ENCODE measurements at places on chromosomes 4 and X.

DNA sequence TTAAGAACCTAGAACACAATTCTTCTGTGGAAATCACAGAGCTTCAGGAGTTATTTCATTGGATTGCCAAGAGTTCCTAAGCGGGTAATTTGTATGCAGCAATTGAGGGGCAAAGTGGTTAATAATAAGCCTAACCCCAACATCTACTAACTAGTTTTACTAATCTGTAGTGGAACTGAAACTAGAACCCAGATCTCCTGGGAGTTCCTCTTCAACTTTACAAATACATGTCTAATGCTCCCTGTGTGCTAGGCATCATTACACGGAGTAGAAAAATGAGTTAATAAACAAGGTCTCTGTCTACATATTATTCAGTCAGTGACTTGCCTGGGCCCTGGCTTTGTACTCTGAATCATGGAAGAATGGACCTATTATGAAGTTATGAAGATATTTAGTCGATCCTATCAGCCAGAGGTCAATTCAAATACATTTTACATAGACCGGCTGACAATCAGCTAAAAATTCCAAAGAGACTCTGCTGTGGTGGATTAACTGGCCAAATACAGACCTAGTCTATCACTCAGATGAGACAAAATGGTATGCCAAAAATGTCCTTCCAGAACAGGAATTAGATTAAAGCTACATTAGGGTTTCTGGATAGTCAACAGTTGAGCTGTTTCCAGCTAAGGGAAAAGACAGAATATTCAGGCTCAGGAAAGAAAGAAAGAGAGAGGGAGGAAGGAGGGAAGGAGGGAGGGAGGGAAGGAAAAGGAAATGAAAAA, 326.0 kb downstream of the FBXW7 start:
- no peak for DNase-seq

- DNase-seq = no peak
These were observed 559 bp upstream of the RHOH start for GRCh38 chr4:40196272-40196671.

GRCh38 chrX:10923466-10923865, 187.7 kb upstream of the HCCS start:
- DNase-seq = no peak

DNA sequence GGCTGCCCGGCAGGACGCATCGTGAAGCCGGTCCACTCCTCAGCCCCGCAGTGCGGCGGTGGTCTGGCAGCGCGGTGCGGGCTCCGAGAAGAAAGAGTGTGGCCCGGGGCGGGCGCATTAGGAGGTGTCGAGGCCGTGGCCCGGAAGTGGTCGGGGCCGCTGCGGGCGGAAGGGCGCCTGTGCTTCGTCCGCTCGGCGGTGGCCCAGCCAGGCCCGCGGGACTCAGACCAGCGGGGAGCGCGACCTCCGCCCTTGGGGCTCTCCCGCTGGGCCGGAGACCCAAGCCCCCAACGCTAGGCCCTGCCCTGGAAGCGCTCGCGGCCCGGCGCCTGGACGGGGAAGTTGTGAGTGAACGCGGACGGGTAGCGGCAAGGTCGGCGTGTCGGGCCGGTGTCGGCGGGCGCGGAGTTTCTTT, 60.0 kb downstream of the HS3ST1 start:
- DNase-seq = no peak

DNA sequence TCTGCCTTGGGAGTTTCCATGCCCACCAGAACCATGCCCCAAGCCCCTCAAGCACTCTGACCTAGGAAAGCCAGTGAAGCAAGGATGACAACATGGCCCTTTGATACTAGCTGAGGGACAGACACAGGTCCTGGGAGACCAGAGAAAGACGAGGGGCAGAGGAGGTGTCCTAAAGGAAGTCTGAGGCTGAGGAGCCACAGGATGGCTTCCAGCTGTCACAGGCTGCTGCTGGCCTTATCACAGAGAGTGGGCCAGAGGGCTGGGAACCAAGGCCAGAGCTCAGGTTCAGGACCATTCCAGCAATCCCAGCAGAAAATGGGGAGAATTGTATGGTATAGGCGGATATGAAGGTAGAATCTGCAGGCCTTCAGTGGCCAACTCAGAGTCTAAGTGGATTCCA, 31.7 kb upstream of the MSANTD1 start:
- DNase-seq = no peak

DNA sequence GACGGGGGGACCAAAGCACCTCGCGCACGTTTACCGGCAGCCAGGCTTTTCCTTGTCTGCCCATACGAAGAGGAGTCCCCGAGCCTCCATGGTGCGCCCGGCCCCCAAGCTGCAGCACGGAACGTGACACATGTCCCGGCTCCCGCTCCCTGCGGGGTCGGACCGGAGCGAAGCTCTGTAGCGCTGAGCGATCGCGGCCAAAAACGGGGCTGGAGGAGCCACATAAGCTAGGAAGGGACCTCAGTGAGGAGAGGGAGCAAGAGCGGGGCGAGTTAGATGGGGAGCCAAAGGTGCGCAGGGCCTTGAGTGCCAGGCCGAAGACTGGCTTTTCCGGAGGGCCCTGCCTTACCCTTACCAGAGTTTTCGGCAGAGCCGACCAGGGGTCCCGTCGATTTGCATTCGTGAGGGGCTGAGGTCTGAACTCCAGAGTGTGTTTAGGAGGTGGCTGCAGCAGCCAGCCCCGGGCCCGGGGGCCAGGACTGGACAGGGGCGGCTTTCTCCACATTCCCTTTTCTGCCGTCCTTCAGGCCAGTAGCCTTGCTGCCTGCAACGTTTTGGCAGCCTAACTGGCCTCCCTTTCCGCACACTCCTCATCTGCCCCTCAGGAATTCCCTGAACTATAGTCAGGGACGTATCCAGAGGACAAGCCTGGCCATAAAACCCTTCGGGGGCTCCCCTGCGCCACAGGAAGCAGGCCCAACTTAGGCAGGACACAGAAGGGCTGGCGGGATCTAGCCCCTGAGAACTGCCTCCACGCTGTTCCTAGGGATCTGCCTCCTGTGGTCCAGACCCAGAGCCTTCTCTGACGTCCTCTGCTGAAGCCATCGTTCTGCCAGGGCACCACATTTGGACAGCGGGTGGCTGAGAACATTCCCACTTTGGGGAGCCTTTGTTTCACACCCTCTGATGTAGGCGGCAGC, 689 bp downstream of the SSR4 start:
- no peak for DNase-seq

DNA sequence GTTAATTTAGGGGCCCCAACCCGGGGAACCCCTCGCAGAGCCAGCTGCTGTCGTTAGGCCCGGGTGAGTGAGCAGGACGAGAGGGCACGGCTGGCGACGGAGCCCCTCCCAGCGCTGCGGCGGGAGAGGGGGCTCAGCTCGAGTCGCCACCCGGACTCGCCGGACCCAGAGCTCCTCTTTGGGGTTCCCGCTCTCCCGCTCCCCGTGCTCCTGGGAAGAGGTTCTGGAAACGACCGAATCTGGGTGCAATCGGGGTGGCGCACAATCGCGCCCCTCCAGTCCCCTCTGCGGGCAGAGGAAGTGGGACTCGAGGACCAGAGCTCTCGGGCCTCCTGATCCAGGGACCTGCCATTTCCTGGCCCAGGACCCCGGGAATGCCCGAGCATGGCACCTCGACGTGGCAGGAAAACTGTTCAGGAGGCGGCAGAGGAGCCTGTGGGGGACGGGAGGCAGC, 37.3 kb upstream of the ARAF start:
- no peak for DNase-seq

DNA sequence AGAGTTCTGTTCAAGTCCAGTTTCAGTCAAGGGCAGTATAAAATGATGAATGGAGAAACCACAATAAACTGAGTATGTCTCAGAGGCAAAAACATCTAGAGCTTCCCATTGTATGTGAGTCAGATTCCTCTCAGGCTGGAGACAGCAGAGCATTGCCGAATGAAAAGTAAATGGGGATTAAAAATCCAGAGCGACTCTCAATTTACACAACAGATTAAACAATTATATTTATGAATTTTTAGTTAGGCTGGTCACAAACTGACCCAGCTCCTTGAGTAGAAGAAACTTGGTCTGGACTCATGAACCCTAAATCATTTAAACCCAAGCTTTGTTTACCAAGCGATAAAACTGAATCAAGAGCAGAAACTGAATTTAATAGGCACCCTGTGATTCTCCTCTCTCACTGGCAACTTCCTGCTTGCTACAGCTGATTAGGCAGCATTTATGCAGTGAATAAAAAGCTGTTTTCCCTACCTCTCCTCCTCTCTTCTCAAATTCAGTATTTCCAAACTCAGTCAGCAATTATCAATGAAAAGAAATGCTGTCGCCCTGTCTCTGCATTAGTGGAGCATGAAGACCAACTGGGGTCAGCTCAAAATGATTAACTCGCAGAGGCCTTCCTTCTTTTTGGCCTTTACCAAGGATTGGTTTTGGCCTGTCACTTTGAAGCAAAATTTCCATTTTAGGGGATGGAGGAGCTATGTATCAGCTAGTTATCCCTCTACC, 568.0 kb downstream of the PDHA2 start:
- no peak for DNase-seq

GRCh38 chrX:74383611-74384010, 37.7 kb upstream of the SLC16A2 start:
- no peak for DNase-seq

DNA sequence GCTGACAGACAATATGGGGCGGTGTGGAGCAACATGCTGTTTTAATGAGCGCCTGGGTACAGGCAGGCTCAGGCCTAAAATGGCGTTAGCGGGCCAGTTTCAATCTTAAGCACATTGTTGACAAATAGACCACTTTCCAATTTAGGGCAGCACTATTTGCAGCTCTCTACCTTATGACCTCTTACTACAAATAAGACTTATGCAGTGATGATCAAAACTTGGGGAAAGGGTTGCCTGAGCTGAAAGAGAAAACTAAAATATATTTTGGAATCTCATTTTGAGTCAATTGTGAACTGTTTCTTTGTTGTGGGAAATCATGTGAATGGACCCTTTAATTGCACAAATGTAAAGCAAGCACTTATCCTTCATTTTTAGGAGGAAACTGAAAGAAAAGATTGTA, 25.5 kb upstream of the GPAT3 start:
- DNase-seq = no peak
